KG1 (cell line): ENCODE measurements at places on chromosomes 1 and 21.

DNA sequence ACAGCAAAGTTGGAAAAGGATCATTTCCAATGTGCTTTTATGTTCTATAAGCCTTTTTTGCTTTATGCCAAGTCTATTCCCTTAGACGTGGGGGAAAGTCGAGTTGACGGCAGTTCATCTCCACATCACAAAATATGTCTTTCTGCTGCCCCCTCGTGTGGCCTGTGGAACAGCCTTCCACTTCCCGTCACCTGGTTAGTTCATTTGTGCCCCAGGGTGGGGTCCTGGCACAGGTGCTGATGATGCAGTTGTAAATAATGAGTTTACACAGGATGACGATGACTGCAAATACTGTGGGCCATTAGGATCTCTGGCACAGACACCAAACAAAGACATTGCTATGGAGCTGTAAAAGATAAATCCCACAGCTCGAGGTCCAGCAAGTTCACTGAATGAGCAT is 10.0 kb upstream of the OTUD3 start:
- DNase-seq, result no peak

DNA sequence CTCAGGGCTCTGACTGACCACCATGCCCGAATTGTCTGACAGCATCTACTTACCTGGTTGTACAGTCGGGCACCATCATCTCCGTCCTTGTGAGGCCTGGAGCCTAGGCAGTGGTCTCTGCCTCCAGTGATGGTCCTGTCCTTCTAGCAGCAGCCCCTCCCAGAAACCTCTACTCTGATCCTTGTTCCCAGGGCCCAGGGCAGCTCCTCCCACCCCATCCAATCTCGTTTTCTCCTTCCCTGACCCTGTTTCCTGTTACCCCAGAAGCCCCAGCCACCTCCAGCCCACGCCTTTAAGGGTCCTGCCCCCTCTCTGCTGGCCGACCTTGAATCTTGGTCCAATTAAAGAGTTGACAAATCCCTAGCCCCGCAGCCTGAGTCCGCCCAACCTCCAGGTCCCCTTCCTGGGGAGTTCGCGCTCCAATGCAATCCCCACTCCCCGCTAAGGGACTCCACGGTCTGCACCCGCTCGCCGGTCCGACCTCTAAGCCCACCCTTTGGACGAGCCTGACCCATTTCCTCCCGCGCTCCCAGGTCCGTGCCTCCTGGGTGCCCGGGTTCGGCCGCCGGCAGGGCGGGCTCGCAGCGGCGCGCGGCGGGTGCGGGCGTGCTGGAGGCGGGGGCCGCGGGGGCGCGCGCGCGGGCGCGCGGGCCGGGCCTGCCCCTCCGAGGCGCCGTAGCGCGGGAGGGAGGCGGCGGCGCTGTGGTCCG is at the start of gene B4GALT2:
TSS of gene B4GALT2 (plus strand) at position 660 of the 710 bp plus-strand sequence. CDS start 1,951 bp downstream, outside the sequence.
- DNase-seq, result no peak

DNA sequence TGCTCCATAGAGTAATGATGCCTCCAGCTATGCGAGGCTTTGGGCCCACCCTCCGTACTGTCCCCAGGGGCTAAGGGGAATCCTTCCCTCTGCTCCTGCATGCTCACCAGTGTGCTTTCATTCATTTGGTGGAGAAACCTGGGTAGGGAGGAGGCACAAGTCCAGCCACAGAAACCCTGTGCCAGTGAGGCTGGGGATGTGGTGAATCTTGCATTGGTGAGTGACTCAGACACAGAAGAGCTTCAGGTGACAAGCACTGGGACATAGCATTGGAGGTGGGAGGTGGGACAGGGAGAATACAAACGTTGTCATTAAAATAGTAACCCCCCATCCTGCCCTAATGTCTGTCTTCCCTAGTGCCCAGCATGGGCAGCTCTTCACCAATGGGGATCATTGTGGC is 5.2 kb downstream of the FCGR2A start:
- DNase-seq, result no peak

DNA sequence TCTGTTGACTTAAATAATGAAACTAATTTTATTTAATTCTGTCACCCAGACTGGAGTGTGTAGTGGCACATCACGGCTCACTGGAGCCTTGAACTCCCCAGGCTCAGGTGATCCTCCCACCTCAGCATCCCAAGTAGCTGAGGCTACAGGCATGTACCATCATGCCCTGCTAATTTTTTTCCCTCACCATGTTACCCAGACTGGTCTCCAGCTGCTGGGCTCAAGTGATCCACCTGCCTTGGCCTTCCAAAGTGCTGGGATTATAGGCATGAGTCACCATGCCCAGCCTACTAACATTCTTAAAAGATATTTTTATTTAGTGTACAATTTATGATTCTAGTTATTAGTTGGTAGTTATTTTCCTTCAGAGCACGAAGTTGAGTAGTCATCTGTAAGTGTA is 49.5 kb downstream of the NRDC start:
- DNase-seq, result no peak

DNA sequence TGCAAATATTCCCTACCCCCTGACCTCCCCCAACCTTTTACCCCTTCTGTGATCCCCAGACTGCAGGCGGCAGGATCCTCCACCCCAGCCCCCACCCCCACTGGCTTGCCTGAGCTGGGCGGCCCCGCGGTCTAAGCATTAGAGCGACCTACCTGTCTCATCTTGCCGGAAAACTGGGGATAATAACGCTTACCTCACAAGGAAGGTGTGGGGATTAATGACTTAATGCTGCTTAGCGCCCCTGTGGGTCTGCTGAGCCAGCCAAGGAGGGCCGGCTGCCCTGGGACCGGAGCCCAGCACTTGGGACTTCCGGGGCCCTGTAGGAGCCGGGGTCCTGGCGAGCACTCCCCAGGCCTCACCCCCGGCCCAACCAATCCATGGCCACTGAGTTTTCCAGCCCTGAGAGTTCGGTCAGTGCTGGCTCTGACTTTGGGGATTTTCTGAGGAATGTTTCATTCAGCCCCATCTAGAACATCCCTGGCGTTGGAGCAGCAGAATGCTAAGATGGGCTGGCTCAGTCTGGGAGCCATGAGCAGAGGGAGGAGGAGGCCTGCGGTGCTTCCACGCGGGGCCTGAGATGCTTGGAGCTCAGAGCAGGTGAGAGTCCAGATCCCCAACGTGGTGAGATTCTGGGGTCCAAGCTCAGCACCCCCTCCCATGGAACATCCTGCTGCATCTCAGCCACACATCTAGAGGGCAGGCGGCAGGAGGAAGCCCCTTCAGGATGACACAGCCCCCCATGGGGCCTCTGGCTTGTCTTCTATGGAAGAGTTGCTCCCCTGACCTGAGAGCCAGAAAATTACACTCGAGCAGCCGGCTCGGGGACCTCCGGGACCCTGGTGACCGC is 97.9 kb downstream of the RIPK4 start:
- DNase-seq, result no peak

DNA sequence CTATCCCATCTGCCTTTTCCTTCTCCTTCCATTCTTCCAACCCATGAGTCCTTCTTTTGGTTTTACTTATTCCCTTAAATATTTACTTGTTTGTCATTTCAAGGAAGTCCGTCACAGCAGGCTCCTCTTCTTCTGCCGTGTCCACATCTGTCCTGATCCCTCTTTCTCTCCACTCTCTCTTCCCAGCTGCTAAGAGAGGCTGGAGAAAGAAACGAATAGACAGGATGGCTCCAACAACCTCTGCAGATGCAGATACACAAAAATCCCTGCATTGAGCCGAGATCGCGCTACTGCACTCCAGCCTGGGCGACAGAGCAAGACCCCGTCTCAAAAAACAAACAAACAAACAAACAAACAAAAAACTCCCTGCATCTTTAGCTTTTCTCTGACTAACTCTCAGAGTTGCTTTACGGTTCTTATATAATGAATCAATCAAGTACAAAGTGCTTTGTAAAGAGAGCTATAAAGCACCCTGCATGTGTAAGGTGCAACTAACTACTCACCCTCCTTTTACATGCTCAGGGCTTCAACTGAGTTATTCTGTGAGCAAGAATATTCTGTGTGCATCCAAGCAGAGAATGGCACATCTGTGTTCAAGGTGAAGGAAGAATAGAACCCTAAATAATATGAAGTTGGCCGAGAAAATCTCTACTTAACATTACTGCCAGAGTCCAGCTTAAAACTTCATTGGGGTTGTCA is 3.8 kb upstream of the SAMD13 start:
- DNase-seq, result no peak

DNA sequence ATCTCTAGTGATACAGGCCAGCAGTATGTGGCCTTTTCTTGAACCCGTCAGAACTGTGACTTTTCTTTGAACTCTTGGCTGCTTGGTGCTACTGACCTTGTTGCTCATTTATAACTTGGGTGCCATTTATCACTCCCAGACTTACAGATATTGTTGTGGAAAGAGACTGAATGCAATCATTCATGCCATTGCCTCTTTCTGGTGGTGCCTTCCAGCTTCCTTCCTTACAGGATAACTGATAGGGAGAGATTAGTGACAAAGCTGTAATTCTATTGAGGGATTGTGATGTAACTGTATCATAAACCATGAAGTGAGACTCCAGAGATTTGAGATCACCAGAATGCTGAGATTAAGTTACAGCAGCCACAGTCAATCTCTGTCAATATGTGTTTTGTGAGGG is 256.5 kb downstream of the USP25 start:
- no peak for DNase-seq

DNA sequence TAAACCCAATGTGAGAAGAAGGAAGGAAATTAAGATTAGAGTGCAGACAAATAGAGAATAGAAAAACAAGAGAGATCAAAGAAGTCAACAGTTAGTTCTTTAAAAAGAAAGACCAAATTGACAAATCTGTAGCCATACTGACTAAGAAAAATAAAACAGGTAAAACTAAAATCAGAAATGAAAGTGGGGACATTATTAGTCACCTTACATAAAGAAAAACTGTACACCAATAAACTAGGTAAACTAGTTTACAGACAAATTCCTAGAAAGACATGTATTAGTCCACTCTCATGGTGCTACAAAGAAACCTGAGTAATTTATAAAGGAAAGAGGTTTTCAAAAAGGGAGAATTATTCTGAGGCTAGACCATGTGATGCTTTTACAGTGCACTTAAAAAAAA is 22.3 kb downstream of the BLZF1 start:
- no peak for DNase-seq

- DNase-seq, result no peak
Measured at GRCh38 chr1:70140894-70141293, 64.5 kb downstream of the LRRC40 start.

DNA sequence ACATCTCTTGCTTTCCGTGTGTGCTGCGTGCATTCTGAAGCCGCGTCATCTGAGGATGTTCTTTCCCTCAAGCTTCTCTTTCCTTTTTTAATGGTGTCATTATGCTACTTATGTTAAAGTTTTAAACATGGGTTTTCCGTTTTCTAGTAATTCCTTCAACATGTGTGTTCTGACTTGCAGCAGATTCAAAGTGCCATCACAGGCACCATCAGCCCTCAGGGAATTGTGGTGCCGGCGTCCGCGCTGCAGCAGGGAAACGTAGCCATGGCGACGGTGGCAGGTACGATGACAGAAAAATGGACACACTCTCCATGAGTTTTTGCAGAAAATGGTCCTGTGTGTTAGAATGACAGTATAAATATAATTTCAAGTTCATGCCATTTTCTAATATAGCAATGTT is 42.4 kb downstream of the PKNOX1 start:
- no peak for DNase-seq

GRCh38 chr1:204190212-204191211 is 5.8 kb downstream of the KISS1 start:
- peak; percentile 28 for DNase-seq

- no peak for DNase-seq
Measured at GRCh38 chr1:61642475-61643232, 82.3 kb downstream of the TM2D1 start.

DNA sequence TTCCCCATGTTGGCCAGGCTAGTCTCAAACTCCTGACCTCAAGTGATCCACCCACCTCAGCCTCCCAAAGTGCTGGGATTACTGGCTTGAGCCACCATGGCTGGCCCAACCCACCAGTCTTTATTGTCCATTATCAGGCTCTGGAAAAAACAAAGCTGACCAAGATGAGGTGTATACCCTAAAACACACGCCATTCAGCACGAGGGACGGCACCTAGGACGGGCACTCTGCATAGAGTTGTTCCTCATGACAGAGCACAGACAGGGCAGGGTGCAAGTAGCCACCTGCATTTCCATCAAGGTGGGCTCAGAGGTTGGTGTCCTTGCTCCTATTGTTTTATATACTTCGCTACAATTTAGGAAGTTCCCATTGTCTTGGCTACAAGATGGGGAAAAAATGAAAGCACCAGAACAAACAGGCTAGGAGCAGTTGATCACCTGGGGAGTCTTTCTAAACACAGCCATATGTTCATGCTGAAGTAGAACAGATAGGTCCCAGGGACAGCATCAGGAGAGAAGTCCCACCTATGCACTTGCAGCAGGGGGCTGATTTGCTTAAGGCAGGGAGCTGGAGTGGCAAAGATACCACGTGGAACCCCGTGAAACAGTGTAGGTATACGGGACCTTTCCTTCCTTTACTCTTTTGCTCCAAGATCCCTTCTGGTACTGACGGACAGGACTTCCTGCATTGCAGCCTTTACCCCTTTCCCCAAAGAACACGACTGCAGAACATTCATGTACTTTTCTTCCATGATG is 4.5 kb downstream of the KRTCAP2 start:
- no peak for DNase-seq

DNA sequence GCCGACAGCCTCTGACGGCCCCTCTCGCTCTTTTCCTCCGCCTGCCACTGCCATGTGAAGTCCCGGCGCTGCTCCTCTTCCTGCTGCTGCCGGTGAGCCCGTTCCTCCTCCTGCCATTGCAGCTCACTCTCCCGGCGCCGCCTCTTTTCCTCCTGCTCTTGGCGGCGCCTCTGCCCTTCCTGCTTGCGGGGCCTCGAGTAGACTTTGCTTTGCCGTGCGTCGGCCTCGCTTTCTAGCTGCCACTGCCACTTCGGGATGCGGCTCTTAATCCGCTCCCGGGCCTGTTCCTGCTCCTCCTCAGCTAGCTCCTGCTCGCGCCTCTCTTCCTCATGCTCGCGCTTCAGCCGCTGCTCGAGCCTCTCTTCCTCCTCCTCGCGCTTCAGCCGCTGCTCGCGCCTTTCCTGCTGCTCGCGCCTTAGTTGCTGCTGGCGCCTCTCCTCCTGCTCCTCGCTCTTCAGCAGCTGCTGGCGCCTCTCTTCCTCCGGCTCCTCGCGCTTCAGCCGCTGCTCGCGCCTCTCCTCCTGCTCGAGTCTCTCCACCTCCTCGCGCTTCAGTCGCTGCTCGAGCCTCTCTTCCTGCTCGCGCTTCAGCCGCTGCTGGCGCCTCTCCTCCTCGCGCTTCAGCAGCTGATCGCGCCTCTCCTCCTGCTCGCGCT is 4.3 kb downstream of the TCHH start:
- no peak for DNase-seq

GRCh38 chr1:31396633-31397351 is 16.2 kb upstream of the SERINC2 start:
- DNase-seq, result no peak
